ENCODE measurements at places on chromosomes 4 and X.

DNA sequence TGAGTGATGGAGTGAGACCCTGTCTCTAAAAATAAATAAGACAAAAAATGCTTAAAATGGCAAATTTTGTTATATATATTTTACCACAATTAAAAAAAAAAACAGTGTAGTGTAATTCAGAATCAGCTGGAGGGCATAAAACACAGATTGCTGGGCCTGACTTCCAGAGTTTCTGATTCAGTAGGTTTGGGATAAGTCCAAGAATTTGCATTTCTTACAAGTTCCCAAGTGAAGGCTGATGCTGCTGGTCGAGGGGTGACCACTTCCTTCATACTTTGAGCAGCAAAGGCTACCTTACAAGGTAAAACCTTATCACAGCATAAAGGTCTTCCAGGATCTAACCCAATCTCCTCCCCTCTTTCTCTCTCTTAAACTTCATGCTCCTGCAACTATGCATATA lies 40.7 kb downstream of the KLHL8 start:
- peak; percentile 74 for DNase-seq

GRCh38 chr4:104971462-104971861 lies 175.2 kb upstream of the TET2 start:
- no peak for DNase-seq

DNA sequence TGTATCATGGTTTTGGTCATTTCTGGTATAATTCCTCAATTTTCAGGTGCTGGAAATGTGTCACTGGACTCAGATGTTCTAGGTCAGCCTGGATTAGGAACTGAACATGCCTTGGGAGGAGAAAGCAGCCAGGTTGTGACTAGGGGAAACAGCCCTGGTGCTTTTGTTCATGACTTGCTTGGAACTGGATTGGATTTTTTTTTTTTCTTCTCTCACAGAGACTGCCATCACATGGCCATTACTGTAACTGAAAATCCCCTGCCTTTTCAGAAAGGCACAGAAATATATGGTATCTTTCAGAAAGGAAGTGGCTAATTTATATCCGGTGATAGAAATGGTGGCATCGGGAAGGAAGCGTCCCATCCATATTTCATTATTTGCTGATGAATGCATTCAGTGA lies 34.6 kb downstream of the SEPTIN11 start:
- DNase-seq = peak; percentile 69

GRCh38 chrX:108132876-108133275 lies 41.3 kb downstream of the ATG4A start:
- no peak for DNase-seq

DNA sequence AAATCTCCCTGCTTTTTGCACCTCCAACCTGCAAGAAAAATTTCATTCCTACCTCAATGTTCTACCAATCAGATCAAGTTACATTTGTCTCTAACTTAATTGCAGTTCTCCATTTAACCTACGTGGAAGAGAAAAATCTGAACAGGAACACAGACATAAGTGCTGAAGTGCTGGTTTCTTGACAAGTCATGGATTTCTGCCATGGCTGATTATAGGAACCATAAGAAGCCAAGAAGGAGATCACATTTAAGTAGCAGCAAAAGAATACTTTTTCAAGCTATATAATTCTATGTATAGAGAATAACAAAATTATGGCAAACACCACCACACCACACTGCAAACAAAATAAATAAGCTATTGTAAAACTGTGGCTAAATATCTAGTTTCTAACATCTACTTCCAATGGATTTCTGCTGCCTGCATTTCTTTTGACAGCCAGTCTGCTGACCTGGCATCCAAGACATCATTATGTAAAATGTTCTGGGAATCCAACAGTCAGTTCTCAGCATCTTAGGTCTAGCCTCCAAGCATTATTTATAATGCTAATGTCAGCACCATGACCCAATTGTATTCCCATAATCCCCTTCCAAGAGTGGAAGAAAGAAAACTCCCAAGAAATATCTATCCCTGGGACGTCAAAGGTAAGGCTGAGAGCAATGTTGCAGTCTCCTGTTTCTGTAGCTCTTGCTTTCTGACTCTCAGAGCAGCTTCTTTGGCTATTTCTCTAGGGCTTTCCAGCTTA lies 50.8 kb upstream of the GAB1 start:
- no peak for DNase-seq

GRCh38 chr4:67939195-67939594 lies 24.1 kb downstream of the TMPRSS11A start:
- no peak for DNase-seq

GRCh38 chr4:134691915-134692314 lies 490.3 kb upstream of the PABPC4L start:
- DNase-seq = peak; percentile 94

DNA sequence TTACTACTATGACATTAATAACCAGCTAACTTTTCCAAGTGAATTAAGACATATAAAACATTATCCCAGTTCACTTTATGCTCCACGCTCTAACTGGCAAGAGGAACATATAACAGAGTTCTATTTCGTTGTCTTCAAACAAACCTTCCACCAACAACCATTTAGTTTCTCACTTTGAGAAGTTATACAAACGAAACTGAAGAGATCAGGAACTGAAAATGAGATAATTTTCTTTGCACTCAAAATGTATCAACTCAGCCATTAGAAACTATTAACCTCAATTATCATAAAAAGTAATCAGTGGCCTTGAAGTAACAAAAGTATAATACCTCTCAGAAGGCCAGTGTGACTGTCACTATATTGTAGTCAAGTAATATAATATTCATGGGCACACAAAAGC lies 70.1 kb downstream of the CHM start:
- no peak for DNase-seq

DNA sequence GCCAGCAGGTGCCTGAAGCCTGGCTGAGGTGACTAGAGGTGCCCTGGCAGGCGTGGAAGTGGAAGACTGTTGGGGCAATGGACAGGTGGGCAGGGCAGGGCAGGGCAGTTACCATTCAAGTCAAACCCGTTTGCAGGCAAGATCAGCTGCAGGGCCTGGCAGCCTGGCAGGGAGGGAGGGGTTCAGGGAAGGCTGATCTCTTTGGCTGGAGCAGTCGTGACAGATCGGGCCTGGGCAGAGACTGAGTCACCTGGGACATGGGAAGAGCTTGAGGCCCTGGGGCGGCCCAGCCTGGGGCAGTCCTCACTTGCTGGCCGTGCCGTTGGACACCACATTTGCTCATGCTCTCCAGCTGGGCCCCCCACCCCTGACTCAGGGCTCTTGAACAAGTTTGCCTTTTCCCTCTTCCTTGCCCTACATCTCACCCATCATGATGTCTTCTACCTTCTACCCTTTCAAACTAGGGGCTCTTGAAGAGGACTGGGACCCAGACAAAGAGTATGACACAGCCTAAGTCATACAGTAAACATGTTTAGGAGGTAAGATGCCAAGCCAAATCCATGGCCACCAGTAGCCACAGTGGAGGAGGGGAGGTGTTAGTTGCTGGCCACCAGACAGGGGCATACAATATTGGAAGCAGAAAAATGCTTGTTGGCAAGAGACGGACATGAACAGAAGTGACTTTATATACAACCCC lies 2.0 kb upstream of the ZNF185 start:
- DNase-seq = no peak

- no peak for DNase-seq
Measured at GRCh38 chr4:24453951-24454350, 130.4 kb downstream of the DHX15 start.

- peak; percentile 87 for DNase-seq
Measured at GRCh38 chrX:17706676-17707075, 30.6 kb upstream of the SCML1 start.

GRCh38 chrX:30888526-30889146 lies 418 bp downstream of the TAB3 start:
- DNase-seq = peak; percentile 6

DNA sequence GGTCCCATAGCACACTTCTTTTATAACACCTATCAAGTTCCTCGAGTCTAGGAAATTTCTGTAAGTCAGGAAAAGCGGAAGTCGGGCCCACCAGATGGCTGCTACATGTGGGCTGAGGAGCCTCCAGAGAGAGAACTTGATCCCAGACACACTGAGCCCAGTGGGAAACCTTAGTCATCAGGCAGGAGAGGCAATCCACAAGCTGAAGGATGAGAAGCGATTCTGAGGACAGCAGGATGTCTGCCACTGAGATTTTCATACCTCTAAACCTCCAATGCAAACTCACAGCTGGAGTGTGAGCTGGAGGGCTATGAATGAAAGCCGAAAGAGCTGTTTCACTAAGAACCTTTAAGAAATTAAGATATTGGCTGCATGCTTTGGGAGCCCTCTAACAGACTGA lies 52.6 kb upstream of the PDHA1 start:
- DNase-seq = no peak

DNA sequence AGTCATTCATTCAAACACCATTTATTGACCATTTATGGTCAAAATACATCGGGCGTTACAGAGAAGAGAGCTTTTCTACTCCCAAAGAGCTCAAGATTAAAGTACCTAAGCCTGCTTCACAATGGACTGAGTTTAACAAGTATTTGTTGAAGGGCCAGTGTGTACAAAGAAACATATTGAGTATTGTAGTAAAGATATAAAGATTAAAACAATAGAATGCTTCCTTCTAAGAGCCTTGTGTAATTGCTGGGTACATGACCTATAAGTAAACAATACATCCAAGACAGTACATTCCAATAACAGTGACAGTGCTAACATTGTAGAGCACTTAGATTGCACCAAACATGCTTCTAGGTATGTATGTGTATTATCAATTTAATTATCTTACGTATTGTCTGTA lies 695.5 kb downstream of the PCDH7 start:
- DNase-seq = no peak

GRCh38 chrX:68651110-68651509 lies 3.6 kb downstream of the STARD8 start:
- DNase-seq = no peak

DNA sequence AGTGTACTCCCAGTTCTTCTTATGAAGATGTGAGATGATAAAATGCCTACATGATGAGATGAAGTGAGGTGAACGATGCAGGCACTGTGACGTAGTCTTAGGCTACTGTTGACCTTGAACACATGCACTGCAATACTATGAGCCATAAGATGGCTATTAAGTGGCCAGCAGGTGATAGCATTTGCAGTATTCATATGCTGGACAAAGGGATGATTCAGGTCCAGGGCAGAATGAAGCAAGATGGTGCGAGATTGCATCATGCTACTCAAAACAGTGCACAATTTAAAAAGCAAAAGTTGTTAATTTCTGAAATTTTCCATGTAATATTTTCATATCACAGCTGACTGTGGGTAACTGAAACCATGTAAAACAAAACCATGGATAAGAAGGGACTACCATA lies 781.4 kb downstream of the PCDH18 start:
- peak; percentile 2 for DNase-seq

DNA sequence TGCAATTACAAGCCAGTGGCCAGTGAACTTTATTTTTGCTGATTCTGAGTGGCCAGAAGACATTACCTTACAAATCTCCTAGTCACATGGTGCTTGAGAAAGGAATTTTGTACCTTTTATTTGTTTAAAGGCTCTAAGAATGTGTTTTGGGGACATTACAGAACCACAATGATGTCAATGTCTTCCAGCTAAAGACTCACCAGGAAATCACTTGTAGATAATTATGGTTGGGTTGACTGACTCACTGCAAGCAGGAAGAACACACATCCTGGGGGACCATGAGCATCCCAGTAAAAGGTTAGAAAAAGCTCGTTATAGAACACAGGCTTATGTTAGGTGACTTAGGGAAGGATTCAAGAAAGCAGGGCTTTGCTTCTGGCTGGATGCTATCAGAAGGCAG lies 119.4 kb upstream of the FAM9B start:
- DNase-seq = peak; percentile 68

DNA sequence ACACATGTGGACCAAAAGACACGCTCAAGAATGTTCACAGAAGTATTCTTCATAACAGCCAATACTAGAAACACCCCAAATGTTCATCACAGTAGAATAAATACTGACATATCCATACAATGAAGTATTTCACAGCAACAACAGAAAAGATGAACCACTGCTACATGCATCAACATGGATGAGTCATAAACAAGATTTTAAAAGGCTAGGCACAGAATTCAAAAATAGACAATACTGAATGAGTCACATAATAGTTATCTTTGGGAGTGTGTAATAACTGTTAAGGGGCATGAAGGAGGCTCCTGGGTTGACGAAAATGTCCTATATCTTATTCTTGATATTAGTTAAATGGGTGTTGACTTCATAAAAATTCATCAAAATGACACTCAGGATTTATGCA lies 43.5 kb downstream of the CLOCK start:
- peak; percentile 85 for DNase-seq

DNA sequence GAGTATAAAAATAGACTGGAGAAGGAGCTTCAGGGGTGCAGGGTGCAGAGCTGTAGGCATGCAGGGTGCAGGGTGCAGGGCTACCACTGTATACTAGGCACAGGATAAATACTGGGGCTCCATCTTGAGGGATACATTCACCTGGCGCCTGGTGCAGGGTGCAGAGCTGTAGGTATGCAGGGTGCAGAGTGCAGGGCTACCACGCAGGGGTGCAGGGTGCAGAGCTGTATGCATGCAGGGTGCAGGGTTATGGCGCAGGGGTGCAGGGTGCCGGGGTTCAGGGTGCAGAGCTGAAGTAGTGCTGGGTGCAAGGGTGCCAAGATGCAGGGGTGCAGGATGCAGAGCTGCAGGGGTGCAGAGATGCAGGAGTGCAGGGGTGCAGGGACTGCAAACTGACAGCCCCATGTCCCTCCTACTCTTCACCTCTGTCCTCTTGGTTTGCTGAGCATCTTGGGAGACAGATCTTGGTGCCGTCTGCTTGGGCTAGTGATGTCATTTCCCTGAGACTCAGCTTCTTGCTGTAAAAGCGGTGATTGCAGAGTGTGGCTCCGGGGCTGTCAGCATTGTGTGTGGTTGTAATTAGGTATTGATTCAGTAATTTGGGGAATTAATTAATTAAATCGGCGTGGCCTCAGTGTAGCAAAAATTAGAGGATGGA lies 91.2 kb downstream of the ADRA2C start:
- DNase-seq = no peak

- peak; percentile 70 for DNase-seq
Measured at GRCh38 chr4:138639018-138639741, 376.4 kb upstream of the NOCT start.

- no peak for DNase-seq
Measured at GRCh38 chr4:121338518-121338917, 42.3 kb downstream of the QRFPR start.

DNA sequence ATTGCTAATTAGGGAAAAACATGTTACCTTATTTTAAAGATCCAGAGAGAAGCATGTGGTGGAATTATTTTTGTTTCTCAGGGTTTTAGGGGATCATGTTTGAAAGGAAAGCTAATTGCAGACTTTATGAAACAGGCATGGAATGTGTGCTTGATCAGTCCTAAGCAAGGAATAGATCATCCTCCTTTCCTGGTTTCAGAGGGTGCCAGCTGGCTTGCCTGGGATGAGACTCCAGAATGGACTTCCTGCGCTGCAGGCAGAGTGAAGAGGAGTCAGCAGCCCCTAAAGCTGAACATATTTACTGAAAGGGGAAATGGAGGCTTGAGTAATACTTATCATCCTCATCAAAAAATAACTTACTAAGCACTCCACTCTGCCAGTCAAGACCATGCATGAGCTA lies 13.3 kb downstream of the FGF5 start:
- DNase-seq = peak; percentile 61

All from EH (cell line).